ENCODE measurements at places on chromosomes 7 and 10.

DNA sequence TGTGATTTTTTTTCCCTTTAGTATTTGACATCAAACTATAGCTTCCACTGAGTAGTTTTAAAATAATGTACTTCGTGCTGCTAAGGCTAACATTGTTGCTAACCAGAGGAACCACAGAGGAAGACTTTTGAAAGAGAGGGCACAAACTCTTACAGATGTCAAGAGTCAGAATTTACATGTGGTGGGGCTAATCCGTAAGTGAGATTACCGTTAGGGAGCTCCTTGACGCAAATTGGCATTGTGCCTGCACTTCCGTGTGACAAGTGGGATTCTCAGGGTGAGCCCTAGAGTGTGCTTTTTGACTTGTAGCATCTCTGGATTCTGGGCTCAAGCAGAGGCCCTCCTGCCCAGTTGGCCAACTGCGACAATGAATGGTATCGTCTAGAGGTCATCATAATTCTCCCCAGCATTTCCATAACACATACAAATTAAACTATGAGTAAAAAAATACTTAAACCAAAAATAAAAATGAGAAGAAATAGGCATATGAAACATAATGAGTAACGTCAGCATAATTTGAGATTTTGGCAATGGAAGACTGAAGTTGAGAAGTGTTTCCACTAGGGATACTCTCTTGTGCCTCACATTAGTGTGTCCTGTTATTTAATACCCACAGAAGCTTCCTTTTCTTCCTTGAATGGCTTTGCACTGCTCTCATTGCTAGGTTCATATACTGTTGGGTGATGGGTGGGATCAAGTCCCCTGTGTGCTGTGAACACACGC lies 164.0 kb downstream of the SDK1 start:
- peak; percentile 15 for DNase-seq

DNA sequence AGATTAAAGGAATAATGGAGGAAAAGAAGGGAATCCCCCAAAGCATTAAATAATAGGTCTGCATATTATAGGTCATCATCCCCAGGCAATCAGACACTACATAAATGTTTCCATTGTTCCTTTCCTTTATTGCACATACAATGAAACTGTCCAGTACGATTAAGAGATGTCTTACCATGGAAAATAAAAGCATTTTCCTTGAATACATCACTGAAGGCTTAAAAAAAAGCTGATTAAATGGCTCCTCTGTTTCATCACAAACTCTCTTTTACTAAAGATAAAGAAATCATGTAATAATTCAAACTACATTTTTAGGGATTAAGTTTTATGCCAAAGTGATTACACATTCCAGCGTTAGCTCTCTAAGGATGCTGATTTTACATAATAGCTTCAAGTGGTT lies 316.0 kb downstream of the AGMO start:
- DNase-seq = no peak

DNA sequence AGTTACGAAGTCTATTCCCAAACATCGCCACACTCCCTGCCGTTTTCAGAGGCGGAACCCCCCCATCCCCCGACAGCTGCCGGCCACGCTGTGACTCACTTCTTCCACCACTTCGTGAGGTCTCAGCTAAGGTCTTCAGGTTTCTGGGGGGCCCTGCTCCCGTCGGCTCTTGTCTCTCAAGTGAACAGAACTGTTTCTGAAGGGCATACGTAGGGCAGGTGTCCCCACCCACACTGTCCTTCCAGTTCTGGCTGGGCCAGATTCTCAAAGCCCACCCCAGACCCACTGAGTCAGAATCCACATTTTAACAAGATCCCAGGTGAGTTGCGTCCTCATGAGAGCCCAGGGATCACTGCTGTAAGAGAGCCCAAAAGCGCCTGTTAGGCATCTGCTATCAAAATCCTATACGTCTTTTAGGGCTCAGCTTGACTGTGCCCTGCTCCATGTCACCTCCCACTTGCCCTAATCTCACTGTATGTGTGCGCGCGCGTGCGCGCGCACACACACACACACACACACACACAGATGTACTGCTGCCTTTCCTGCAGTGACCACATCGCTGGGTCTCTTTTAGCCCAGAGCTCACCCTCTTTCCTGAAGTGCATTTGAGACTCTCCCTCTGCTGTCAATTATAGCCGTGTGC lies 78.8 kb downstream of the PROSER2 start:
- no peak for DNase-seq

- DNase-seq = no peak
Observed at GRCh38 chr7:15430911-15431310, 130.9 kb downstream of the AGMO start.

GRCh38 chr10:131724169-131724545 lies 176.7 kb upstream of the PPP2R2D start:
- no peak for DNase-seq

GRCh38 chr10:5592070-5592469 lies 67.3 kb downstream of the CALML3 start:
- no peak for DNase-seq

- no peak for DNase-seq
Observed at GRCh38 chr10:100826983-100827818, 81.8 kb downstream of the PAX2 start.

DNA sequence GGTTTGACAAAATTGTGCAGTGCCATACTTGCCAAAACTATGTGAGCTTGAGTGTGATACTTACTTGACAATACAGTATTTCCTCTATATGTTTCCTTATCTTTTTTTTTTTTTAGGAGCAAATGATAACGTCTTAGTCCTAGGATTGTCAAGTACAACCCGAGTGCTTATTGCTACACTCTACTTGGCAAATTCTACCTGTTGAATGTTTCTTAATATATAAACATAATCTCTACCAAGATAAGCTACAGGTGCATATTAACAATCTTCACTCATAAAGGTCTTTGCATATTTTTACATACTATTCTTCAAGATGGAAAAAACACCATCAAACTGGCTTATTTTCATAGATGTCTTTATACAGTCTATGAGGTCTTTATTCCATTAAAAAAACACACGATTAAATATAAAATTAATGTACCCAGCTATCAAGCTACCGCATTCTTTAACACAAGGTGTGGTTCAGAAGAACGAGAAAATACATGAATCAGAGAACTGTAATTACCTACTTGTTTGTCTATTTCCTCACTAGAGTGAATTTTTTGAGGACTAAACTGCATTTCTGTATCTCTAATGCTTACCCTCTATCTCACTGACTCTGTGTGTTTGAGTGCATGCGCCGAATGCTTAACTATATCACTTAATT lies 76.1 kb upstream of the PDSS1 start:
- DNase-seq = no peak

- DNase-seq = no peak
Observed at GRCh38 chr10:22681783-22682183, 32.6 kb downstream of the PIP4K2A start.

GRCh38 chr10:50619882-50620281 lies 3.9 kb downstream of the SGMS1 start:
- DNase-seq = no peak

GRCh38 chr10:36118314-36118713 lies 476.2 kb upstream of the FZD8 start:
- DNase-seq = no peak

DNA sequence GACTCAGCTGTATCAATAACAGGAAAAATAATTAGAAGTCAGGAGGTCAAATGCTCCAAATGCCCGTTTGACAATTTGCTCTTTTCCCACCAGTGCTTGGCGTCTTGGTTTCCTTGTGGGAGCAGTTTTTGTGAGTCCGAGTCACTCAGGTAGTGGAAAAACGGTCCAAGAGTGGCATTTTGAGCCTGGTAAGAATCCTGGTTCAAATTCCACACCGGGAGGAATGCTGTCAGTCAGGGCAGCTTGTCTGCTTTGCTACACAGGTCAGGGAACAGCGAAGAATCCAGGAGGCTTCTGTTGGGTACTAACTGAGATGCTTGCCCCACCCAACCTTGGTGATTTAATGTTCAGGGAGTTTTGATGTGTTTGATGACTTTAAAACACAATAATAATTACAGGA lies 209.5 kb downstream of the HERPUD2 start:
- no peak for DNase-seq

DNA sequence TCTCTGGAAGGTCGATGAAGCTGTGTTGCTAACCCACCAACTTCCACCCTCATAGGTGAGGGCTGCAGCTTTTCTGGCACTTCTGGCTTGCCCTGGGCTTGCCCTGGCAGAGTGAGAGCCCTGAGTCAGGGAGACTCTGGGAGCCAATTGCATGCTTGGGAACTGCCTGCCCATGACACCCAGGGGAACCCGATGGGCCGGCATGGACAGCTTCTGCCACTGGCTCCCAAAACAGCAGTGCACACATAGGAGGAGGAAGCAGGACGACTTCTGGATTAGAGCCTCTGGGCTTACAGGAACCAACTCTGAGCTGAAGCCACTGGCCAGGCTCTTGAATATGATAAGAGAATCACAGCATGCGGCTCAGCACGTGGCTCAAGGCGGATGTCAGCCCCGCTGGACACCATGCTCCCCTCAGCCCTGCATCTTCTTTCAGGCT lies 135.2 kb upstream of the UNC5B start:
- DNase-seq = no peak

GRCh38 chr7:157932498-157933218 lies 595.9 kb downstream of the DNAJB6 start:
- DNase-seq = no peak

- no peak for DNase-seq
Observed at GRCh38 chr10:61487506-61487905, 34.3 kb upstream of the TMEM26 start.

DNA sequence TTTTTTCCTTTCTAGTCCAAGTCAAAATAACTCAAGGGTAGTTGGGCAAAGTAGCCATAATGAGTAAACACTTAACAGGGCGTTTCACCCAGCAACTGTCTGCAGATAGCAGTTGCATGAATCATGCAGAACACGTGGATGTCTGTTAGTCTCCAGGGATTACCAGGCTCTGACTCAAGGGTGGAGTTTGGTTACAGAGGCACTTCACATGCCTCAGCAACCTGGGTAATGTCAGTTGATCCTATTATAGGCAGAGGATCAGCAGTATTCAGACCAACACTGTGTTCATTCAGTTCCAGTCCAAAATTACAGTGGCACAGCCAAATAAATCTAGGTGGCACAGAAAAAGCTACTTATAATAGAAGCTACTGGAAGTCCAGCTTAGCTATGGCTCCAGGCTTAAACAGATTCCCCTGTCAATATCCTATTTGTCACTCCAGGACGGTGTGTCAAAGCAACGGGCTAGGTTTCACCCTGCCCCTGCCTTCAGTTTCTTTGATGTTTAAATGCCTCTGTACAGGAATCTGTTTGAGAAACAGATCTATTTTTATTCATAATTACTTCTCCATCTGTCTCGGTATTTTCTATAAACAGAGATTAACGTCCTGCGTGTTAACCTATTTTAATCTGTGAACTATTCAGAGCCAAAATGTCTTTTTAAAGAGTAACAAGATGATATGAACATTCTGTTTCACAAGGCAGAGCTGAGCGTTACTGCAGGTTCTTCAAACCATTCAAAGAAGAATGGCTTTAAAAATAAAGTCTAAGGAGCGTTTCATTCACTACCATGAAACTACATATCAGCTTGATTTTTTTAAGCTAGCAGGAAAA lies 162.6 kb upstream of the AKR1E2 start:
- no peak for DNase-seq

DNA sequence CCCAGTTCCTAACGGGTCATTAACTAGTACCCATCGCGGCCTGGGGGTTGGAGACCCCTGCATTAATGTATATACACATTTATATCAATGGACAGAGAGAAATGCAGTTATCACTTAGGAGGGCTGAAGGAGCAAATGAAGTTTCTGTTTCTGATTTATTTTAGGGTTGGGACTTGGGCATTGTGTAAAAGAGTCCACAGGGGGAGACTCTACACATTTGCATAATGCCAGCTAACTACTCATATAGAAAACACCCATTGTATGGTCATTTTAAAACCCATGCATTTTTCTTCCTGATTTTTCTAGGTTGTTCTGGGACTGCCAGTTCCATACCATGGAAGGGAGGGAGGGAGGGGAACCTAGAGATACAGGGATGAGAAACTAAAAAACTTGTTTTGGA lies 23.5 kb downstream of the BCCIP start:
- DNase-seq = no peak

GRCh38 chr7:158396982-158397862 lies 190.4 kb downstream of the PTPRN2 start:
- DNase-seq = no peak

- DNase-seq = no peak
Observed at GRCh38 chr10:1157615-1157933, 101.4 kb downstream of the WDR37 start.

DNA sequence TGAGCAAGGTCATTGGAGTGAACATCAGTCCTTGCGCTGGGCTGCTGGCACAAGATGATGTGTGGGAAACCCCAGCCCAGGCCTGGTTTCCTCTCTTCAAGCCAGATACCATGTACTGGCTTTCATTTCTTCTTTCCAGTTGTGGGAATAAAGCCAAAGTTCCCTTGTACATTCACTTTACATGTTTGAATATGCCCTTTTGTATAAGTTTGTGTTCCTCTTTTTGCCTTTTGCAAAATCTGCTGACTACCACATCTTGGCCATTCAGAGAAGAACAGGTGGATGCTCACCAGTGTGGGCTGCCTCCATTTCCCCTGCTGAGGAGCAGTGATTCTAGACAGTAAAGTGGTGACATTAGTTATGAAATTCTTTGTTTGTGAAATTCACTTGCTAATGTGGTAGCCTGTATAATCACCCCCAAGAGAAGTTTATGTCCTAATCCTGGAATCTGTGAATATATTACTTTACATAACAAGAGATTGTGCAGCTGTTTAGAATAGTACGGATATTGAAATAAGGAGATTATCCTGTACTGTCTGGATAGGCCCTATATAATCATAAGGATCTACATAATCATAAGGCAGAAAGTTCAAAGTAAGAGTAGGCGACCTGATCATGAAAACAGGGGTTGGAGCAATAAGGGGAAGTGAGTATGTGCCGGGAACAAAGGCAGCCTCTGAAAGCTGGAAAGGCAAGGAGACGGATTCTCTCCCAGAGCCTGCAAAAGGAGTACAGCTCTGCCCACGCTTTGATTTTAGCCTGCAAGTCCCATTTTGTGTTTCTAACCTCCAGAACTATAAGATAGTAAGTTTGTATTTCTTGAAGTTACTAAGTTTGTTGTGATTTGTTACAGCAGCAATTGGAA lies 18.8 kb upstream of the AOAH start:
- DNase-seq = no peak

DNA sequence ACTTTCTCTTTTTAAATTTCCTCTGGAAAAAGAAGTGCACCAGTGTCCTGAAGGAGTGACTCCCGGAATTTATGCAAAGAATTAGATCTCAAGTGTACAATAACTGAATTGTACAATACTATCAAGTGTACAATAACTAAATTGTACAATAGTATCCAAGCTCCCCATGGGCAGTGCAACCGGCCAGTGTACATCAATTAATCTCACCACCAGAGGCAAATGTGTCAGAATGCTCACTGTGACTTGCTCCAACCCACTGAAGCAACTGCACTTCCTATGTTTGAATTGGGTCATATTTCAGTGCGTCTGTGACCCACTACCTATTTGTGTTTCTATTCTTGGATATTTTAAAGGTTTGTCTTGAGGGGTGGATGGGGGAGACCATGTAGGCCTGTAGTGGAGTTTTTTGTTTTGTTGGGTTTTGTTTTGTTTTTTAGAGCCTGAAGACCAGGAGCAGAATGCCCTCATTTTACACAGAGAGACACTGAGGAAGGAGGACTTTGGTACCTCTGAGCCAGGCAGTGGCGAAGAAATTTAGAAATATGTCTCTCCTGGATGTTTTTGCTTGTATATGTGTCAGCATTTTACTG lies 78.5 kb upstream of the CTTNBP2 start:
- DNase-seq = no peak

GRCh38 chr10:84908491-84908890 lies 580.1 kb downstream of the CCSER2 start:
- DNase-seq = no peak
